ENCODE measurements at places on chromosomes 5 and 9.

DNA sequence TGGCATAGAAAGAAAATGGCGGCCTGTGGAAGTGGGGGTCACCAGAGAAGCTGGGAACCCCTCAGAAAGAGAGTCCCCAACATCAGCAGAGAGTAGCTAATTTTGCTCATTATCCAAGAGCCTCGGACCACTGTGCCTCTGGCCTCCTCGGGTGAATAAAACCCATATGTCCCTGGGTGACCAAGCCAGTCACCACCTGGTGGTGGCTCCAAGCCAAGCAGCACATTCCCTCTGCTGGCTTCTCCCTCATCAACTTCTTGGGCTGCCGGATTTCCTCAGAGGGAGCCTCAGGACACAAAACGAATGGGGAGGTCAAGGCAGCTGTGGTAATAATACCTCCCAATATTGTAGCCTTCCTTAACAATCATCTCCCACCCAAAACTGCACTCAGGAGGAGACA lies 242.5 kb downstream of the NFIB start:
- DNase-seq = no peak

DNA sequence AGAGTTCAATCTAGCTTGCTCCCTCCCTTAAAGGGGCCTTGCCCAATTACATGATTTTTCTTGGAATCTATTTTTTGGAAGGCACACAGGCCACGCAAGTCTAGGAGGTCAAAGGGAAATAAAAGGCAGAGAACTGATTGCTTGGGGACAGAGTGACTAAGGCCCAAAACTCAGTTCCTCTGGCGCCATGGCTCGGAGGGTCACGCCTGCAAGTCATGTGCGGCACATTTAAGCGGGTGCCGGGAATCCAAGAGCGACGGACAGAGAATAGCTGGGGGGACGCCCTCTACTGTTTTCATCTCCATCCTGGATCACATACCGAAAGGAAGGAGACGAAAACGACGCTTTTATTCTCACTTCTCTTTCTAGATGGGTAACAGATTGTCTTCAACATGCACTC lies 78.6 kb downstream of the FREM1 start:
- no peak for DNase-seq

DNA sequence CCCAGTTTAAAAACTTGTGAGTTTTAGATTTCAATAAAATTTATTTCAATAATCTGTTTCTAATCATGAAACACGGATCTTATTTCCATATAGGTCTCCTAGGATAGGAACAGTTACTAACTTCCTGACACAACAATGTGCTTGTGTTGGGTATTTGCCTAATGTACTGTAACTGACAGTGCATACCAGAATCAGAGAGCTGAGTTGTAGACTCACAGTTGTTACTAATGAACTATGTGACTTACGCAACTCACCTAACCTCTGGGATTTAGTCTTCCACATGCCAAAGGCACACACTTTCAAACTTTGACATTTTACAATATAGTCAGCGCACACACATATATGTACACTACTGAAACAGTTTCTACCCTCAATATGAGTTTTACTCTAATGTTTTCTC lies 77.7 kb downstream of the HOMER1 start:
- no peak for DNase-seq

DNA sequence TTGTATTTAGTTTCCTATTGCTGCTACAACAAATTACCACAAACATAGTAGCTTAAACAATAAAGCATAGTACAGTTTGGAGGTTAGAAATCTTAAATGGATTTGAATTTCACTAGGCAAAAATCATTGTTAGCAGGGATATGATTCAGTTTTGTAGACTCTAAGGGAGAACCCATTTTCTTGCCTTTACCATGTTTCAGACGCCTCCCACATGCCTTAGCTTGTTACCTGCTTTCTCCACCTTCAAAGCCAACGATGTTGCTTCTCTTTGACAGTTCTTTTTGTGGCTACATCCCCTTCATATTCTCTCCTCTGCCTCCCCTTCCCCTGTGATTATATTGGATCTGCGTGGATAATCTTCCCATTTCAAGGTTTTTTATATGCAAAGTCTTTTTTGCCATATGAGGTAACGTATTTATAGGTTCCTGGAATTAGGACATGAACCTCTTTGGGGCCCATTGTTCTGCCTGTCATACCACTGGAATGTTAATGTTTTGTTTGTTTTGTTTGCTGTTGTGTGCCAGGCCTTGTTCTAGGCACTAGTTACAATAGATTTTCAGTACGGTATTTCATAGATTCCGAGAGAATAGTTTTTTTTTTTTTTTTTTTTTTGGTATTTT lies 54.1 kb downstream of the UHRF2 start:
- DNase-seq = no peak

DNA sequence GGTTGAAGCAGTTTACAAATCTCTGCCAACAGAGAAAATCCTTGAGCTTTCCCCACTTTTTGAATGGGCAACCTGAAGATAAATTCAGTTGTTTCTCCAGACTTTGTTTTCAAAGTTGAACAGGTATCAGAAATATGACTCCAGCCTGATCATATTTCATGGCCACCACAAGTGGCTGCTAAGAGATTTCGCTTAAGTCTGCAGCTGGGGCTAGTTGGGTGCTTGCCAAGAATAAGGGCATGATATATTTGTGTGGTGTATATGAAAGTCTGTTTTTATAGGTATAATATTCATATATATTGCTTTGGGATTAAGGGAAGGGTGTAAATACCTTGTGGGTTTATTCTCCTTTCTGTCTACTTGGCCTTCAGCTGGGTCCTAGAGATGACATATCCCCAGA lies 168.4 kb upstream of the GDNF start:
- no peak for DNase-seq

DNA sequence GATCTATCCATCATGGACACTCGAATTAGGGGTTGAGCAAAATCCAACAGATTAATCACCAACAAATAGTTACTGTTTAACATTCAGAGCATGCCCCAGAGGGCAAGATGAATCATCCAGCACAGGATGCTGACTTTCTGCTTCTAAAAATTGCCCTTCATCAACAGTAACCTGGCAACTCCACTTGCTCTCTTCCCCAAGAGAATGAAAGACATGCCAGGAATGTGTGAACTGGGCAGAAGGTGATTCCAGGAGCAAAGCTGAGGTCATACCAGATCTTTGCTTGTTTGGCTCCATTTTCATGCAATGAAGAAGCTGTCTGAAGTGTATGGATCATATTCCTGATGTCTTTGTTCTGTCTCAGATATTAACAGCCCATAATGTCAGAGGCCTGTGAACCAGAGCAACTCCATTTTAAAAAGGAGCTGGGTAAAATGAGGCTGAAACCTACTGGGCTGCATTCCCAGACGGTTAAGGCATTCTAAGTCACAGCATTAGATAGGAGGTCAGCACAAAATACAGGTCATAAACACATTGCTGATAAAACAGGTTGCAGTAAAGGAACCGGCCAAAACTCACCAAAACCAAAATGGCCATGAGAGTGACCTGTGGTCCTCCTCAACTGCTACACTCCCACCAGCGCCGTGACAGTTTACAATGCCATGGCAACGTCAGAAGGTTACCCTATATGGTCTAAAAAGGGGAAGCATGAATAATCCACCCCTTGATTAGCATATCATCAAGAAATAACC lies 2.5 kb upstream of the ZNF367 start:
- DNase-seq = no peak

- DNase-seq = no peak
Measured at GRCh38 chr9:16540743-16541613, 329.5 kb downstream of the BNC2 start.

DNA sequence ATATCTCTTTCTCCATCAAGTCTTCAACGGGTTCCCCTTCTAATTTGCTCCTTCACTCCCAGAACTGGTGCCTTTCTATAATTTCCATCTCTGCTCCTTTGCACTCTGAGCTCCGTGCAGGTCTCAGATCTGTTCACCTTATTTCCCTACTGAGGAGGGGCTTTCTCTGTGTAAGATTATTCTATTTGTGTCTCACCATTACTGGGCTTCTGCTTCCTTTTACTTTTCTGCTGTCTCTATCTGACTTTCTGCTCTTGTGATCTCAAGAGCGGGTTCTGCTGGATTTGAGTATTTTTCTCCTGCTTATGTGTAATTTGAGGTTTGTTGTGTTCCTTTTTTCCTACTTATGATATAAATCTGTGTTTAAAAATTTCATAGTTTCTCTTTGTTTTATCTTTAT lies 117.5 kb downstream of the PCSK5 start:
- DNase-seq = no peak

- no peak for DNase-seq
Measured at GRCh38 chr9:99451112-99451606, 229.1 kb downstream of the SEC61B start.

- no peak for DNase-seq
Measured at GRCh38 chr5:125245216-125245615, 498.8 kb upstream of the ZNF608 start.

DNA sequence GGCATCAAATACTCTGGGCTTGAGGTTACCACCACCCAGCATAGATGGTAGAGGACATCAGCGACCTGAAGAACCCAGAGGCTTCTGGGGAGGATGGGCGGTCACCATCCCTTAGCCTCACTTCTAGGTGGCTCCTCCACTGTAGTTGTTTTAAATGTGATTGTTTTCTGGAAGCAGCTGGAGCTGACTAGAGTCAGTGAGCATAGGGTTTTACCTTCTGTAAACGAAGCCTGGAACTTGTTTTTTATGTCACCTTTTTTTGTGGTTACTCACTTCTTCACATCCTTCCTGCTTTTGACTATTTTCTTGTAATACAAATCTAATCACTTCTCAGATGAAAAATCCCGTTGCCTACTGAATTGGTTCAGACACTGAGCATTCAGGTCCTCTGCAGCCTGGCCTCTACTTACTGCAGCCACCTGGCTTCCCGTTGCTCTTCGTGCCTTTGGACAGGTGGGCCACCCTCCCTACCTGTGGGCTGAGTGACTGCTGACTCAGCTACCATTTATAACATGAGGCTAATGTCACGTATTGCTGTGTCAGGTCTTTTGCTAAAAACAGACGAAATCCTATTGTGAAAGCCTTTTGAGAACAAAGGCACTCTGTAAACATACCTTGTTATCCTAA lies 167.8 kb downstream of the MAN2A1 start:
- no peak for DNase-seq

DNA sequence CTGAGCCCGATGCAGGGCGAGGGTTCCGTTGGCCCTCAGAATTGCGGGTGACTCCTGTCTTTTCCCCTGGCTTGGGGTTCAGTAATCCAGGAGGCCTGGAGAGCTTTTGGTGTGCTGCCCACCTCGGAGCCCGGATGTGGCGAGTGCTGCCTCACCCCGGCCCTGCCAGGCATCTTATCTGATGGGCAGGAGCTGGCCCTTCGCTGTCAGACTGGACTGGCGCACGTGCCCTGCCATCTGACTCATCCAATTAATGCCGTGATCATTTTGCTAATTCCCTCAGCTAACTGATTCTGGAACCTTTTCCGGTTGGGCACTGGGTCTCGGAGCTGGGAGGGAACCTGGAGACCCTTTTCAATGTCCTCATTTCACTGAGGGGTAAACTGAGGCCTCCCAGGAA lies 34.6 kb downstream of the RXRA start:
- DNase-seq = no peak

GRCh38 chr5:67165526-67166459 lies 30.8 kb downstream of the CD180 start:
- peak; percentile 57 for DNase-seq

DNA sequence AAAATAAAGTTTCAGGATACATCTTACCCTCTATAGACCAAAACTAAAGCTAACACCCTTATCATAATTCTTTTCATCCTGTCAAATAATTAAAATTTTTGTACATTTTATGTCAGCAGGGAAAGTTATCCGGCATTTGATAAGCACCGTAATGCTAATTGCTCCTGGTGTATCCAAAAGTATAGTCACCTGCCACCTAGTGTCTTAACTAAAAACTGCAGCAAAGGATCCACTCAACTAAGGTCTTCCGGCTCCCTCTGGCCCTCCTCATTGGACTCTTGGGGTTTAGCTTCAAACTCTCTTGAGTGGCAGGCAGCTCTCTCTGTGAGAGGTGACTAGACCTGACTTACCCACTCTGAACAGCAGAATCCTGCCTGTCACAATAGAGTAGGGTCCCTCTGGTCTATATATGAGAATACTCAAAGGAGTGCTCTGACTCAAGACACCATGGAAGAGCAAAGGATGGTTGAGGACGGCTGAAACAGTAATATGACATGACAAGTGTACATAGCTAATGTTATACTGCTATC lies 60.4 kb upstream of the CAST start:
- DNase-seq = peak; percentile 28

DNA sequence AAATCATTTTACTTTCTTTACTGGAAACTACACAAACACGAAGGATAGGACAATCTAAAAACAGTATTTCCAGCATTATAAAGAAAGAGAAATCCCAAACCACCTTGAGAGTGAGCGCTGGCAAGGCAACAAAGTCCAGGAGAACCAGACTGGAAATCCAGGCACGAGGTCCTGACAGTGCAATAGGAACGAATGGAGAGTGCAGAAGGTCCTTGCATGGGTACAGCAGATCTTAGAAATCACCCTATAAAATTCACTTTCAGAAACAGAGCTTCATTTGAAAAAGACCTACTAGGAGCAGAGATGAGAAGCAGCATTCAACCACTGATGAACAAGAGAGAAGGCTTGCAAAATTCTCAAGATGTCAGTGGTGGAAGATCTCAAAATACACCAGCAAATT lies 133.7 kb upstream of the ST8SIA4 start:
- DNase-seq = no peak

DNA sequence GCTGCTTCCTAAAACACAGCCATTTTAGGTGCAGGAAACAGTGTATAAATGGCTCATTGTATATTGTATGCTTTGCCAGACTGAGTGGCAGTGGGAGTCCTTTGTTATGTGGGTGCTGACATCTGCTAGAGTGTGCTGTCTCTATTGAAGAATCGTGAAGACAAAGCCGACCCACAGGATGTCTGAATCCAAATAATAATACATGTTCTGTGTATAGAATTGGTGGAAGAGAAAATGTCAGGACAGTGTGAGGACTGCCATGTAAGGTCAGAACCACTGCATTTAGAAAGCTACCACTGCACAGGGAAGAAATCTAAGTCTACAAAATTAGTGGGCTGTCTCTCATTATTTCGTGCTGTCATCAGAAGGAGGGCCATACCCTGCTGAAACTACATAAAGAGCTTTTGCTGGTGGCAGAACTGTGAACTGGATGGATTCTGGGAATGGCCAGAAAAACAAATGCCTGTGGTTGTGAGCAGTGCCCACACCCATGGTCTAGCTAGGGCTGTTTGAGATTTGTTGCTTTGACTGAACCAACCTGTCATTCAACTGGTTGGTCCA lies 2.5 kb downstream of the IL7R start:
- no peak for DNase-seq

- no peak for DNase-seq
Measured at GRCh38 chr5:33241802-33242201, 199.0 kb upstream of the TARS1 start.

- no peak for DNase-seq
Measured at GRCh38 chr9:134007150-134007549, 15.0 kb upstream of the VAV2 start.

DNA sequence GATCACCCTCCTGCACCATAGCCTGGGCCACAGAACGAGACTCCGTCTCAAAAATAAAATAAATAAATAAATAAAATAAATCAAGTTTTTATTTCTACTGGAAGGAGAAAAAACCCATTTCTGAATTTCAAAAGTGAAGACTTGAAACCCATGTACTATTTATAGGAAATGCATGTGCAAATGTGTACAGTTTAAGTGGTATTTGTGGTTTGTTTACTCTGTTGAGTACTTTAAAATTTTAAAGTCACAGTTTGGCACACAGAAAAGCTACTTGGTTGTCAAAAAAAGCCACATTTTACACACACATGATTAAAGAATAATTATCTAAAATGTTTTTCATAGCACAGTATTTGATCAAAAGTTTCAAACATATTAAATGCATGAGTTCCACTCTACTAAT lies 43.6 kb downstream of the NR3C1 start:
- DNase-seq = no peak

All from activated CD4-positive, CD25-positive, alpha-beta regulatory T cell (primary cell).